Neuronal stem cell (in vitro differentiated cells): ENCODE measurements at places on chromosomes 7 and 10.

- no peak for DNase-seq
Observed at GRCh38 chr7:109616551-109617069, 1046.9 kb downstream of the DNAJB9 start.

DNA sequence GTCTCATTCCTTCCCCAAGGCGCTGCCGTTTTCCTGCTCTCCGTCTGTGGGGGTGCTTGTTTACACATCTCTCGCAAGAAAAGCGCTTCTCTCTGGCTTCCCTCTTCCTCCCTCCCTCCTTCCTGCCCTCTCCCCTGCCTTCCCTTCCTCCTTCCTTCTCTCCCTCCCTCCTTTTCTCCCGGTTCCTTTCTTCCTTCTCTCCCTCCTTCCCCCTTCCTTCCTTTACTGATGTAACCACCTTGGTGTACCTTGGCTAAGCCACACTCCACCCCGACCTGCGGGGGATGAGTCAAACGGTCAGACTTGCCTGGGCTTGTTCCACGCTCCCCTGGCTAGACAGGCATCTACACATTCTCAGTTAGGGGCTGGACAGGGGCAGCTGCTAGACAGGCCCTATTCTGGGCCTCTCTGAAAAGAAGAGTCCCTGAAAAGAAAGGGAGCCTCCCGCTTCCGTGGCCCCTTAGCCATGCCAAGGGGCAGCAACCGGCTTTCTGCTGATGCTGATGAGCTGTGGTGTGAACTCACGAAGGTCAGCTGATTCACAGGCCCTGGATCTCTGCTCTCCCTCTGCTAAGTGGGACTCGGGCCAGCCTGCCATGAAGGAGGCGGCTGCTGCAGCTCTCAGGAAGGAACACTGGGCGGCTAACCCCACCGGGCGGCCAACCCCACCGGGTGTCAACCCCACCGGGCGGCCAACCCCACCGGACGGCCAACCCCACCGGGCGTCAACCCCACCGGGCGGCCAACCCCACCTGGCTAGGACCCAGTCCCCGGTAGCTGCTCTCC lies 216.8 kb downstream of the TCERG1L start:
- DNase-seq, result no peak

GRCh38 chr10:13536674-13537366 lies 8.0 kb upstream of the BEND7 start:
- DNase-seq, result peak; percentile 57

DNA sequence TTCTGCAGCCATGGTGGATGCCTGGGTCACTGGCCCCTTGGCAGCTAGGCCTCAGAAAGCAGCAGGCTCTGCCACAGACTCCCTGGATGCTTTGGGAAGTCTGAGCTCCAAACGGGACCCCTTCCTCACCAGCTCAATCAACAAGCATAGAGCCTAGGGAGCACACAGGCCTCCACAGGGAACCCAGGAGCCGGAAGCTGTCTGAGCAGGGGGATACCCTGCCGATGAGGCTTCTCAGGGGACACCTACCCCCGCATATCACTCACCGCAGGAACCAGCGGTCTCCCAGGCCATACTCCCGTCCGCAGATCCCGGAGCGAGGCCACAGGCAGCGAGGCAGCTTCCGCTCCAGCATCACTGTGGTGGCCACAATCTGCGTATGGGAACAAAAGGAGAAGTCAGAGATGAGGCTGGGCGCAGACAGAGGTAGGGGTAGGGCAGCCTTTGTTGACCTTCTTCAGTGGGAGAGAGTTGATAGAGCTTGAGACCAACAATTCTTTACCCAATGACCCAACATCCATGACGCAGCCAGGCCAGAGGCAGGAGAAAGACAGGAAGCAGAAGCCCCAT lies 13.4 kb downstream of the TRPV6 start:
- no peak for DNase-seq

- no peak for DNase-seq
Observed at GRCh38 chr7:117479225-117480054, at the start of gene CFTR. CFTR (plus strand) TSS chr7:117480025; CDS start chr7:117480095, 70 bp downstream.

DNA sequence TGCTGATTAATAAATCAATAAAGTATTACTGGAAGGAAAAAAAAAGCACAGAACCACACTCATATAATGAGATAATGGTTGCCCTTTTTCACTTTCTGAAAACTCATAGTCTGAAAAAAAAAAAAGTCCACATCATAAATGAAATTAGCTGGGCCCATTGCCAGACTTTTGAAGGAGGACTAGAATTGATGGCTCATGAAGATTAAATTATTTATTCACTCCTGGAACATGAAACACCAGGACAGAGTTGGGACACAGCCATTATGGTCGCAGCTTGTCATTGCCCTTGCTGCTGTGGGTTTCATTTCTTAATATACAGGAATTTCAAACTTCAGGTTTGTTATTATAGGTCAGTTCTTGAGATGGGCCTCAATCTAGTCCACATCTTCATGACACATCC lies 91.9 kb downstream of the CNTNAP2 start:
- DNase-seq, result no peak

- no peak for DNase-seq
Observed at GRCh38 chr10:23197416-23197861, 5.3 kb downstream of the PTF1A start.

- no peak for DNase-seq
Observed at GRCh38 chr7:124992851-124993562, 63.4 kb upstream of the POT1 start.

DNA sequence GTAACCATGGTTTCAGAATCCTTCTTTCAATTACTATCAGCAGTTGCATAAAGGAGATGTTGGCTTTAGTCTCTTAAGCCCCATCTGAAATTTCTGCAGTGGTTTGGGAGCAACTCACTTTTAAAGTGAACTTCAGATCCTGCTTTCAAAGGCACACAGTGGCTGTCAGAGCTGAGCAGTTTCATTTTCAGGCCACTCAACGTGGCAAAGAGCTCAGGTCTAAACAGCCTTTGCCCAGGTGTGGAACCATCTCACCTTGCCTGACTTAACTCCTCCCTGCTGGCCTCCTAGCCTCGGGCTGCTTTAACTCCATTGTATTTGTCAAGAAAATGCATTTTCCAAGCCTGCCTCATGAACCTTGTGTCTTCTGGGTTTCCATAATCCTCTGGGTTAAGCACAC lies 197.5 kb upstream of the KMT2E start:
- DNase-seq, result no peak

DNA sequence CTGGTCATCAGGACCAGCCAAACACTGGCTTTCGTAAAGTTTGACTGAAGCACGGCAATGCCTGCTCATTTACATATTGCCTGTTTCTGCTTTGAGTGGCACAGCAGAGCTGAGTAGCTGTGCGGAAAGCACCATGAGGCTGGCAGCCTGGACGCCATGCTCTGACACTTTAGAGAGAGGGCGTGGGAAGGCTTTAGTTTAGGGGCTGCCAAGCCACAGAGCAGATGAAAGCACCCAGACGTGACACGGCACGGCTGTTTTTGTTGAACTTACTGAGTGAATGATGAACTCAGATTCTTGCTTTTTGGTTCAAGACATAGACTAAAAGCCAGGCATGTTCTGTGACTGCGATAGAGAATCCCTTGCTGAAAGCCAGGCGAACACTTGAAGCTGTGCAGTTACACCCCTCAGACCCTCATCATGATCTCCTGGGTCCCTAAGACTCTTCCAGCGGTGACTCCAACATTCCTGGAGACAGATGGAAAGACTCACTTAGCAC lies 182.1 kb downstream of the ZMYND11 start:
- DNase-seq, result no peak

- no peak for DNase-seq
Observed at GRCh38 chr10:3090914-3091787, 23.8 kb downstream of the PFKP start.

- DNase-seq, result no peak
Observed at GRCh38 chr7:98681511-98681910, 64.4 kb downstream of the NPTX2 start.

DNA sequence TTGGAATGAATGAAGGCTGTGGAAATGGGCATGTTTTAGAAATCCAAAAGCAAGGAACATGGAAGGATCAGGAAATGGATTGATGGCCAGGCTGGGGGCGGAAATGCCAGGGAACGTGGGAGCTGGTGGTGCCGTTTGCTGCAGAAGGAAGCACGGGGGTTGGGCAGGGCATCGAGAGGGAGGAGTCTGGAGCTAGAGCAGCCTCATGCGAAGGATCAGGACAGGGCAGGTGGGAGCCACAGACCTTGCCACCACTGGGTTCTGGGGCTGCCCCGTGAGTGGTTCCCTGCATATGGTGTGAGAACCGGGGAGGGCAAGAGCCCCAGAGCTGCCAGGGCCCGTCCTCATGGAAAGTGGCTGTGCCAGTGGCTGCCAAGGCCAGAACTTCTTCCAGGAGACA lies 193.8 kb upstream of the ZNF32 start:
- DNase-seq, result no peak

DNA sequence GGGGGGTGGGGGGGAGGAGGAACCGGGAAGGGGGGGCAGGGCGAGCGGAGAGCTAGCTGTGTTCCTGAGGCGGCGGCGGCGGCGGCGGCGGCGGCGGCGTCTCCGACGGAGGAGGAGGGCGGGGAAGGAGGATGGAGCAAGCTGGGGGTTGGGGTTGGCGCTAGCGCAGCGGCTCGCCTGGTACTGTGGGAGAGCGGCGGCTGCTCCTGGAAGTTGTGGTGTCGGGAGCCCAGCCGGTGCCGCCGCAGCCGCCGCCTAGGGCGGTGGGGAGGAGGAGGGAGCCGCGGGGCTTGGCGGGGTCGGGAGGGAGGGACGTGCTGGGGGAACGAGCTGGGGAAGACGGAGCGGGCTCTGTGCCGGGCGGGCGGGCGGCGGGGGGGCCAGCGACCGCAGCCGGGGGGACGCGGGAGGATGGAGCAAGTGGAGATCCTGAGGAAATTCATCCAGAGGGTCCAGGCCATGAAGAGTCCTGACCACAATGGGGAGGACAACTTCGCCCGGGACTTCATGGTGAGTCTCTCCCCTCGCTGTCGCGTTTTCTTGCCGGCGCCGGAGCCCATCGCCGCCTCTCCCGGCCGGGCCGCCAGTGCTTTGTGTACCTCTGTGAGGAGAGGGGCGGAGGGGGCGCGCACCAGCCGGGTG lies at the start of gene PTPN12:
TSS of gene PTPN12 (plus strand) at position 160 of the 642 bp plus-strand sequence. CDS start at position 412, 252 bp downstream.
- peak; percentile 59 for DNase-seq

DNA sequence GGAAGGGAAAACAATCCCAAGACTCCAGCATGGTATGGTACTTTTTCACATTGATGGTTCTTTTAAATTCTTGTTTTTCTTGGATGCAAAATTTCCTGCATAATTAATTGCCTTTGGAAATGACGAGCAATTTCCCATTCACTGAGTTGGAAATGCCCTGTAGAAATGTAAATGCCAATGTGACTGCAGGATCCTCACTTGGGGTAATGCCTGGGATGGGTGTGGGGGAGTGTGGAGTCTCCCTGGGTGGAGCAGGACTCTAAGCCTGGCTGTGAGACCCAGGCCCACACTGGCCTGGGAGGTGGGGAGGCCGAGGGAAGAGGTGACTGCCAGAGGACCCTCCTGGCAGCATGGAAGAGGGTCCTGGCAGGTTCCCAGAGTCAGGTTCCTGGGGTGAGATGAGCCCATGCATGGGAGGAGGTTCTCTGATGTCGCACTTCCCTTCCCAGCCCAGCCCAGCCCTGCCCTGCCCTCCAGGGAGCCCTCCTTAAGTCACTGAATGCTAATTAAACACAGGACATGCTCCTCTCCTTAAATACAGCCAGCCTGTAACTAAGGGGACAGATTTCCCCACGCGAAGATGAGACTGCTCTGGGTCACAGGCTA lies 157.9 kb downstream of the GFRA1 start:
- no peak for DNase-seq

DNA sequence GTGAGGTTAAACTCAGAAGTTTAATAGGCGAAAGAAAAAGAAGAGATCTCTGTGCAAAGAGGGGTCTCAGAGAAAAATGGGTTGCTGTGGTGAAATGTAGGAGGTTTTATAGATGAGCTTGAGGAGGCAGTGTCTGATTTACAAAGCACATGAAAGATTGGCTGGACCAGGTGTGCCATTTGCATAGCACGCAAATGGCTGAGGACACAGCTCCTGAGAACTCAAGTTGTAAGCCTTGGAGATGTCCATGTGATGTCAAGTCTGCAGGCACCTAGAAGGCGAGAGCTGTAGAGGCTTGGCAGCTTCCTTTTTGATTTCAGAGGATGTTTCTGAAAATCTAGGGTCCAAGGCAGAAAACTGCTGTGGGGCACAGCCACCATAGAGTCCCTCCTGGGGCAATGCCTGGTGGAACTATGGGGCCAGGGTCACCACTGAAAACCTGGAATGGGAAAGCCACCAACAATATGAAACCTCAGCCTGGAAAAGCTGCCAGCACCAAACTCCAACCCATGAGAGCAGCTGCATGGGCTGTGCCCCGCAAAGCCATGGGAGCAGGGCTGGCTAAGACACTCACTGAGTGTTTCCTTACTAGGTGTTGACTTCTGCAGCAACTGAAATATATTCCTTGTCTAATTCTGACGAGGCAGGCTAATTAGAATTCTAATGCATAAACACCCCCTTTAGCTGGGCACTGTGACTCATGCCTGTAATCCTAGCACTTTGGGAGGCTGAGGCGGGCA lies 96.9 kb upstream of the TNS3 start:
- no peak for DNase-seq

DNA sequence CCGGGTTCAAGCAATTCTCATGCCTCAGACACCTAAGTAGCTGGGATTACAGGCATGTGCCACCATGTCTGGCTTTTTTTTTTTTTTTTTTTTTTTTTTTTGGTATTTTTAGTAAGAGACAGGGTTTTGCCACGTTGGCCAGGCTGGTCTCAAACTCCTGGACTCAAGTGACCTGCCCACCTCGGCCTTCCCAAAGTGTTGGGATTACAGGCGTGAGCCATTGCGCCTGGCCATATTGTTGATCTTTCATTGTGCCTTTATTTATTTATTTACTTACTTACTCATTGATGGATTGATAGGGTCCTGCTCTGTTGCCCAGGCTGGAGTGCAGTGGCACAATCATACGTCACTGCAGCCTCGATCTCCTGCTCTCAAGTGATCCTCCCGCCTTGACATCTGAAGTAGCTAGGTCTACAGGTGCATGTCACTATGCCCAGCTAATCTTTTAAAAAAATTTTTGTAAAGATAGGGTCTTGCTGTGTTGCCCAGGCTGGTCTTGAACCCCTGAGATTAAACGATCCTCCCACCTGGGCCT lies 30.4 kb downstream of the SVIL start:
- no peak for DNase-seq

DNA sequence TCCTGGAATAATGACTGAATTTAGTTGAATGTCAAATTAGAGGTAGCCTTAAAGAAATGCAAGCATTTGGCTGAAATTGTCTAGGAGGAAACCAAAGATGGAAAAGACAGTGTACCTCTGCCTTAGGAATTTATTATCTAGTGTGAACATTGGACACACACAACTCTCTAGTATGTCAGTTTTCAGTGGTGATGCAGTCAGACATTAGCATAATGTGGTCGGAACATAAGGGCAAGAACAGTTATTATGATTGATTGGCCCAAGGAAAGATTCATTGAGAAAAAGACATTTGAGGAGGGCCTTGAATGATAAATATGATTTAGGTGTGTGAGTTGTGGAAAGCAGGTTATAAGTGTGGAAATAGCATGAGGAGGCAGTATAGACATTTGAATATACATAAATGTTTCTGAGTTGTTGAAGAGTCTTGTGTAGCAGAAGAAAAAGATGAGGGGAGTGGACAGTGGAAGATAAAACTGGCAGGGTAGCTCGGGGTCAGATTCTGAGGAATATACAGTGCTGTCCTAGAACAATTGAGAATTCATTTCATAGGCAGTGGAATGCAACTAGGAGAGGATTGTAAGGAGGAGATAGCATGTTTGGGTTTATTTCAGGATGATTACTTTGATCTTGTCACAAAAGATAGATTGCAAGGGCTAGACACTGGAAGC lies 414.7 kb downstream of the SUGCT start:
- DNase-seq, result no peak

- DNase-seq, result no peak
Observed at GRCh38 chr10:78721231-78721630, 347.5 kb upstream of the ZMIZ1 start.

GRCh38 chr10:105062951-105063350 lies 421.9 kb downstream of the SORCS3 start:
- DNase-seq, result no peak

- peak; percentile 23 for DNase-seq
Observed at GRCh38 chr7:20217193-20217948, at the start of gene MACC1. MACC1 (minus strand) TSS chr7:20217384; CDS start chr7:20161862, 55,522 bp downstream.
